ENCODE measurements at places on chromosomes 12 and 14.
A peak's percentile ranks its signal among the peaks of the same experiment; 100 is the strongest.

DNA sequence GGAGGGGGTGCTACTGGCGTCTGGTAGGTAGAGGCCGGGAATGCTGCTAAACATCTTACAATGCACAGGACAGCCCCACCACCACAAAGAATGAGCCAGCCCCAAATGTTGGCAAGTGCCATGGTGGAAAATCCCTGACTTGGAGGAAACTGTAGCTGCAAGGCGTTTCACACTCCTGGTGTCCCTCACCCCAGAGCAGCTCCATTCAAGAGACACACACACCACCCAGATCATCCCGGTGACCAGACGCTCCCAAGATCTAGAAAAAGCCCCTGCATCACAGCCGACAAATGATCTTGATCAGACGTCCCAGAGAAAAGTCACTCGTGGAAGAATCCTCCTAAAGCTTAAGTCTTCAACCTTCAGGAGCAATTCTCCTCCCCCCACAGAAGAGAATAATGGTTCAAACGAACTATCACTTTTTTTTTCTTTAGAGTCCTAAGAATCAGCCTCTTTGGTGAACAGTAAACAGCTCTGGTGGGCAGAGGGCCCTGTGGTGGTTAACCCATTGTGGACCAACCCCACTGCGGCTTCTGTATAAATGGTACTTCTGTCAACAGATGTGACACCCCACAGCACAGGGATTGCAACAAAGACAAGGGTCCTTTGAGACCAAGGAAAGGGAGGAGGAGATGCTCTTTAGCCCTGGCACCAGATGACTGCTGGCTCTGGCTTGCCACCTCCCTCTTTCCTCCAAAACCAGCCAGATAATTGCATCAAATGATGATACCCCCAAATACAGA is 2.7 kb downstream of the GLTP start:
- H3K36me3 ChIP-seq = no peaks in the 10 kb centered on the region
- no peaks in the 10 kb centered on the region for H3K27me3 ChIP-seq
- H3K4me1 ChIP-seq = peaks cover 72% of the 10 kb centered on the region
- peak overlapping the region; percentile 91 for H3K4me3 ChIP-seq
- peak overlapping the region; percentile 90 for H3K27ac ChIP-seq
- DNase-seq = no peak

GRCh38 chr12:21472197-21472823 is 29.1 kb downstream of the RECQL start:
- no peaks in the 10 kb centered on the region for H3K27me3 ChIP-seq
- H3K4me1 ChIP-seq = peaks cover 3% of the 10 kb centered on the region
- no peak overlapping the region for H3K27ac ChIP-seq
- H3K4me3 ChIP-seq = peak overlapping the region; percentile 19

- peaks cover 38% of the 10 kb centered on the region for H3K4me1 ChIP-seq
- peak; percentile 83 for DNase-seq
- H3K27ac ChIP-seq = peak overlapping the region; percentile 97
- H3K36me3 ChIP-seq = no peaks in the 10 kb centered on the region
- H3K4me3 ChIP-seq = peak overlapping the region; percentile 98
- no peaks in the 10 kb centered on the region for H3K27me3 ChIP-seq
Measured at GRCh38 chr14:63853831-63854293, 1.1 kb downstream of the SYNE2 start.

- DNase-seq = peak; percentile 86
- no peaks in the 10 kb centered on the region for H3K36me3 ChIP-seq
- peak overlapping the region; percentile 20 for H3K27ac ChIP-seq
- H3K4me1 ChIP-seq = peaks cover 15% of the 10 kb centered on the region
- no peaks in the 10 kb centered on the region for H3K27me3 ChIP-seq
- H3K4me3 ChIP-seq = no peak overlapping the region
Measured at GRCh38 chr12:51886021-51886710, 1.7 kb upstream of the ANKRD33 start.
